ENCODE measurements at places on chromosomes 2 and 18.

DNA sequence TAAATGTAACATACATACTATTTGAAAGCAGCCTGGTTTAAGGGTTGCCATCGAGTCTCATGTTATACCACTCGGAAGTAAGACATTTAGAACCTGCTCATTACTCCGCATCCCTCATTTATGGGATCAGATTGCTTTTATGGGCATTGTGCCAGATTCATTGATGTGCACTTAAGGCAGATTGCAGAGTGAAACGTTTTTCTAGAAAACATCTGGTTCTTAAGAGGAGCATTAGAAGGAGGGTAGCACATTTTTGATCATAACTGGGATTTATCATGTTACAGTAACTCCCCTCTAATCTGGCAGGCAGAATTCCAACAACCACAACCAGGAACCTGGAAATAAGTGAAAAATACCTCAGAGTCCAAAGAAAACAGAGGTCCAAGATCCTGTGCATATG is 74.2 kb upstream of the GALNT3 start:
- DNase-seq, result peak; percentile 43

DNA sequence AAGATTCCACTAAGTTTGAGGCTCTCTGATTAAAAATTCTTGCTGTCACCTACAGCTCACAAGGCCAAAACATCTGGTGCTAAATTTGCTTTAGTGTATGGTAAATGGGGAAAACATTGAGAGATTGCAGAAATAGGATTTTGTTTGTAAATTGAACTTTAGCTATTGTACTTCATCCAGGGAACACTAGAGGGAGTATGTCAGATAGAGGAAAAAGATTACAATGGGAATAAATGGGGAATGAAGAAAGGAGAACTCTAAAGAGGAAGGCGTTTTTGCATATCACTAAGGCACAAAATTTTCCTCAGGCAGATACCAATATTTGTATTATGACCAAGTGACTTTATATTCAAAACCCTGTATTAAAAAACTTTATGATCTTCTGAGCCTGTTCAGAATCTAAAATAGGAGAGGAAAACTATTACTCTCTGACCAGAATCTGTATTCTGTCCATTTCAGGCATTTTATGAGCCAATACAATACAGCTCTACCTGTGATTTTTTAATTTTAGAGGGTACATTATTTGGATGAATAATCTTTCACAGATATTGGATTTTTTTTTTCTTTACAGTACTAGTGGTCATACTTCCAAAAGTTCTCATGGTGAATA is 52.3 kb upstream of the ITGB6 start:
- DNase-seq, result no peak

GRCh38 chr2:159322419-159322818 is 35.9 kb upstream of the WDSUB1 start:
- DNase-seq, result no peak

DNA sequence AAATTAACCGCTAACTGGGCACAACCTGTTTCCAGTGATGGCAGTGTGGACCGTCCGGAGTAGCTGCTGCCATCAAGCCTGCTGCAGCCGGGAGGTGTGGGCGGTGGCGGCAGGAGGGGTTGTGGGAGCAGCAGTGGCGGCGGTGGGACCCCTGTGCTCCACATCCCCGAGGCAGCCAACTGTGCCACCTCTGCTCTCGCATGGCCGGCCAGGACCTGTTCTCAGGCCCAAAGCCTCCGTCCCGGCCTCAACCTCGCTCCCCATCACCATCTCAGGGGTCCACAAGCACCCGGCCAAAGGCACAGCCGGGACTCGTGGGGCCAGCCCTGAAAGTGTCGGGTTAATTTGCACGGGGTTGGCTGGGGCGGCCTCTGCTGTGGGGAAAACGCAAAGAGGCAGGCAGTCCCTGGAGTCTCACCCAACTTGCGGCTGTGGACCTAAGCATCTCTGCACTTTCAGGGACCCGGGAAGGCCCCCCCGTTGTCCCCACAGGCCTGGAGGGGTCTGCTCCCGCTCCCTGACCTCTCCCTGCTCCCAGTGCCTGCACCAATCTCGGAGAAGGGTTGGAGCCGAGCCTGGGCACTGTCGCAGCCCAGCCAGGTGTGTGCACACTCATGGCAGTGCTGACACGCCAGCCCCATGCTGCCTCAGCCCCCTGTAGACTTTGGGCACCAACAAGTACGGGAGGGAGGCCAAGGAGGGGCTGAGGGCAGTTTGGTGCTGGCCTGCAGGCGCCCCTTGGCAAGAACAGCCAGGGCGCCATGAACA is 44.4 kb upstream of the PEX13 start:
- no peak for DNase-seq

GRCh38 chr2:129058981-129059380 is 740.3 kb upstream of the HS6ST1 start:
- no peak for DNase-seq

- DNase-seq, result no peak
These were observed 11.1 kb upstream of the MAP4K3 start for GRCh38 chr2:39448169-39448502.

DNA sequence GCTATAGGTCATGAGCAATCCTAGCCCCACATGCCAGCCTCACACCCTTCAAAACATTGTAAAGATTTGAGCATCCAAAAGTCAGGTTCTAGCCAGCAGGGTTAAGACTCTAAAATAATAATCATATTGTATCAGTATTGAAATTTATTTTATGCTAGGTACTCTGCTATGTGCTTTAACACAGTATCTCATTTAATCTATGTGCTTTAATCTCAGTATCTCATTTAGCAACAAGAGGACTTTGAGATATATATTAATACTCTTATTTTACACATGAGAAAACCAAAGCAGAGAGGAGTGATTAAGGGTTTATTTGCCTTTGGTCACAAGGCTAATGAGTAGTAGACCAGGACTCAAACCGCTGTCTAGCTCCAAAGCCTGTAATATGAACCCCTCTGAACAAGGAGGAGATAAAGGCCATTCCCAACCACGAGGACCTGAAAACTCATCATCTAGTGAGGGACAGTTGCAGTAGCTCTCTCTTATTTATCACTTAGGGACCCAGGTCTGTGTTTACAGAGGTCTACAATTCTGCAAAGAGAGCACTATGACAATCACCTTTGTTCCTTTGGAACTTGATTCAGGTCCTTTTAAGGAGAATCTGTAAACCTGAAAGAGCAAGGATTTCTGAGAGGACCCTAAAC is 116.5 kb upstream of the SERTAD2 start:
- DNase-seq, result no peak

DNA sequence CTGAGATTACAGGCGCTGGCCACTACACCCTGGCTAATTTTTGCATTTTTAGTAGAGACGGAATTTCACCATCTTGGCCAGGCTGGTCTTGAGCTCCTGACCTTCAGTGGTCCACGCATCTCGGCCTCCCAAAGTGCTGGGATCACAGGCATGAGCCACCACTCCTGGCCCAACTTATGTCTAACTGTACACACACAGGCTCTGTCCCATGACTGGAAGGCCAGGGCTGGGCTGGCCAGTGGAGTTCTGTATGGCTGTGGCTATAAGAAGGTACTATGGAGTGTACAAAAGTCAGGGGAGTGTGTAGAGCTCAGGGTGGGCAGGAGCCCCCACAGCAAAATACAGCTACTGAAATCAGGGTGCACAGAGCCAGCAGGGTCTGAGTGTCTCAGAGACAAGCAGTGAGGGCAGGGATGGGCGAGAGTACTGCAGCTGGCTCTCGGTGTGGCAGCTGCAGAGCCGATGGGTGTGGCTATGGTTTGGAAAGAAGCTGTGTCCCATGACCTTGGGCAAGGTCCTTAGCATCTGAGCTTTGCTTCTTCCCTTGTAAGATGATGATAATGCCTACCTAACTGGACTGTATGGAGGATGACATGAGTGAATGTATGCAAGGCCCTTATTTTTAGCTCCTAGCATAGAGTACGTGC is 10.4 kb upstream of the MSGN1 start:
- no peak for DNase-seq

DNA sequence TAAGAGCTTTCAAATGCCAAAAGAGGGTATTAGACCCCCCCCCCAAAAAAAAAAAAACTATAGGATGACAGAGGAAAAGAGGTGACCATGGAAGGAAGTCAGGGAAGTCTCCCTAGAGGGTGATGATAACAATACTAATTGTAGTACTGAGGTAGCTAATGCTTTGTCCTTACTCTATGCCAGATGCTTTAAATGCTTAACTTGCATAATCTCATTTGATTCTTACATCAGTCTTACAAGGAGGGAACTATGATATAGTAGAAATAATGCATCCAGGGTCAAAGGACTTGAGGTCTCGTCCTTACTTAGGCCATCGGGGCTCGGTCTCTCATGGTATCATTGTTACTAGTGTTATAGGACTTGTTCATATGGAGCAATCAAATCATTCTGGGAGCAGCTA is 9.1 kb downstream of the IDH1 start:
- no peak for DNase-seq

DNA sequence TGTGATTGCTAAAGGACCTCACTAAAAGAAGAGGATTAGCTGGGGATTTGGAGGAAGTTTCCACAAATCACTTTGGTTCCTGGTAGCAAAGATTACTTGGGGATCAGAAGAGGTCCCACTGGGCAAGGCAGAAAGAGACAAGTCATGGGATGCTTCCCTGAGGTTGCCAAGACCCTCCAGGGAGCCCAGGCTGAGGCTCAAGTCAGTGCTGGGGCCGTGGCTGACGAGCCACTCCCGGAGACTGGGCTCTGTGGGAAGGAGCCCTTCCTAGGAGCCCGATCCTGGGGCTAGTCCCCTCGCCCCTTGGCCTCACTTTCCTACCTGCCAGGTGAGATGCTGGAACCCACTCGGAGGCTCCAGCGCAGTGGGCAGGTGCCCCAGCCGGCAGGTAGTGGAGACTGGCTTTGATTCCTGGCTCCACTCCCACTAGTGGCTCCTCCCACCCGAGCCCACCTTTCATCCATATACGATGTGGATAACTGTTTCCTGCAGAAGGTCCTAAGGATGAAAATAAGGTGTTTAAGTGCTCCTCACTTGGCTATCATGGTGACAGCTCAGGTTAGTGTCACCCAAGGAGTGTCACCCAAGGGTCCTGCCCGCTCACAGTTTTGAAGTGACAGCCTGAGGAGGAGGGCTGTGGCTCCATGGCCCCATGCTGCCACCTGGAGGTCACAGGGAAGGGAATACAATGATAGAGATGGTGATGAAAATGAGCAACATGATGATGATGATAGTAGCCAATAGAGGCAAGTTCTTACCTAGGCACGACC is 100.5 kb downstream of the CAPN13 start:
- DNase-seq, result peak; percentile 49

DNA sequence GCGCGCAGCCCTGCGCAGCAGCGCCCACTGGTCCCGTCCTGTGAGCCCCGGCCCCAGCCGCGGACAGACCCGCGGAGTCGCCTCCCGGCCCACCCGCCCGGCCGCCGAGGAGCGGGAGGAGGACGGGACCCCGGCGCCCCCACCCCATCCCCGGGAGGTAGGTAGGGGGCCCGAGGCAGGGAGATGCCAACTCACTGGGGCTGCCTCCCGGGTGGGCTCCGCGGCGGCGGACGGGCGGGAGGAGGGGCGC is 160 bp downstream of the SPTBN1 start:
- no peak for DNase-seq

DNA sequence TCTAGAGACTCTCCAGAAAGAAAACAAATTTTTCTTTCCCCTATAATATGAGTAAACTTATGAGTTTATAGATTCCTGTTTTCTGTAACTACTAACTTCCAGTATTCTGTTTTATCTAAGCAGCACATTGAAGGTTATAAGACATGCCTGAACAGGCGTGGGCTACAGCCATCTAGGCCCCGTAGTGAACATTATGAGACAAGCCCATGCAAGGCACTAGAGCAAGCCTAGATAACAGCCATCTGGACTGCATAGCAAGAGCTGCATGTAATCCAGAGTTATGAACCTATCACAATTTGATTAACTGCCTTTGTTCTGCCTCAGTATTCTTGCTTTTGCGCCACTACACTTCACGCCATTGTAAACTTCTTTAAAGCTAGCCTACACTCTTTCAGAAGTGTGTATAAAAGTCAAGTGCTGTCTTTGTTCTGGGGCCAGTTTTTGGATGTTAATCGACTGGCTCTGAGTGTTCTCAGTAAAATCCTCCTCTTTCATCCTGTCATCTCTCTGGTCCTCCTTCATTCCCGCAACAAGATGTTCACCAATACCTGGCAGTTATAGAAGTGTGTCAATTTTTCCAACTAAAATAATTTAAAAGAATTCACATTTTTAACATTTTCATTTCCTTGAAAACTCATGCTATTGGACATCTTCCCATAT is 3.0 kb upstream of the SULT1C3 start:
- DNase-seq, result no peak

DNA sequence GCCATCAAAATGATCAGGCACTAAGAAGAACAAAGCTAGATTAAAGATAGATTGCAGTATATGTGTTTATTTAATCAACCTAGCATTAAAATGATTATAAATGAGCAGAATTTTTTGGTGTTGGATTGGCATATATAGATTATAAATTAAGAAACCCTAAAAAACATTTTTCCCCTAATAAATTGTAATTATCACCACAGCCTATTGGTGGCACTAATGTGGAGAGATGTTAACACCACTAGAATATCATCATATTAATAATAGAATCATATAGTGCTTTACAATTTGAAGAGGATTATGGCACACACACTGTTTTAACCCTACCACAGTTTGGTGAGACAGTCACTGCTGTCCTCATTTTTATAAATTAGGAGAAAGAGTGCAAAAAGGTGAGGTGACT is 112.4 kb upstream of the RND3 start:
- no peak for DNase-seq

DNA sequence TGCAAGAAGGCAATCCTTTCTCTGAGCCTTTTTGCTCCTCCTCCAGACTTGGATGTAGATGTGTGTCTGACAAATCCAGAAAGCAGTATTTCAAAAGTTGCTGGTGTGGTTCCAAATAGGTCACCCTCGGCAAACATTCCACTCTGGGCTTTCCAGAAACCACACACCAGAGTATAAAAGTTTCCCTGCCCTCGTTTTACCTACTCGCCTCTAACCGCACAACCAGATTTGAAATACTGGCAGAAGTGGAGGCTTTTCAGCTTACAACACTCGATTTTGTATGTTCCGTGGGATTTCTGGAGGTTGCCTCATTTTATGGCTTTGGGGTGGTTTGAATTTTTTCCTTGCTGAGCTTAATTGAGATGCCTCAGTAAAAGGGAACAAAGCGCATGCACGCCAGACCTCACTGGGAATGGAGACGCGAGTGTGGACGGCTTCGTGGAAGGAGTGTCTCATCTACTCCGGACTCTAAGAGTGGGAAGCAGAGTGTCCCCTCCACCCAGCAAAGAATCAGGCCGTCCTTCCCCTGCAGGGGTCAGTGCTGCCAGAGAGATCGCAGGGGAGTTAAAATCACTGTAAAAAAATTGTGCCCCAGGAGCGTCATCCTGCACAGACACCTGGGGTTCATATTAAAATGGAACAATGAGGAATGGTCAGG is 44.0 kb upstream of the RPL31 start:
- DNase-seq, result no peak

GRCh38 chr18:79604205-79604912 is 75.2 kb upstream of the CTDP1 start:
- no peak for DNase-seq
